NCI-H524 (cell line): ENCODE measurements at places on chromosomes 12 and 14.

DNA sequence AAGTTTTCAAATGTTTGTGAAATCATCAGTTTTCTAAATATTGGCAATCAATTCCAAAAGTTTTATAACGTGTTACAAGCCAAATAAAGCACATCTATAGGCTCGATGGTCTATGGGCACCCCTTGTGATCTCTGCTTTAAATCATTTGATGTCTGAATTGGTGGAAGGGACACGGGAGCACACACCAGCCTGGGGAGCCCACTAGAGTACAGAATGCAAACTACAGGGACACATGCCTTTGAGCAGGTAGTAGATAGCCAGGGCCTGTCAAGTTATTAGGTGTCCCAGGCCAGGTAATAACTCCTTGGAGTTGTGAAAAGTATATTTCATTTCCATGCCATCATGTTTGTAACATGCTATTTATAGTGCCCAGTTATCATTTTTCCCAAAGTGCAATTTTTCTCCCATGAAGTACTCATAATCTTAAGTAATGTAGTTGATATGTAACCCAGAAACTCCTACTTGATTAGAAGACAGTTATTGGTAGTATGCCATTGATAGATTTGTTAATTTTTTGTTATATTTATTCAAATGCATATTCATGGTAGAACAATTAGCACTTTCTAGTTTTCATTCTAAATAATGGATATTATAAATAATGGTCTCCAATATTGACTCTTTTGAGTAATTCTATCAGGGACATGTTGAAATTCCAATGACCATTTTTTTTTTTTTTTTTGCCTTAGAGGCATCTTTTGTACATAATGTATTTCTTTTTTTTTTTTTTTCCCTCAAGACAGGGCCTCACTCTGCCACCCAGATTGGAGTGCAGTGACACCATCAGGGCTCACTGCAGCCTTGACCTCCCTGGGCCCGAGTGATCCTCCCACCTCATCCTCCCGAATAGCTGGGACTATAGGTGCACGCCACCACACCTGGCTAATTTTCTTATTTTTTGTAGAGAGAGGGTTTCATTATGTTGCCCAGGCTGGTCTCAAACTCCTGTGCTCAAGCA lies 96.9 kb upstream of the FGD4 start:
- DNase-seq, result peak; percentile 45

DNA sequence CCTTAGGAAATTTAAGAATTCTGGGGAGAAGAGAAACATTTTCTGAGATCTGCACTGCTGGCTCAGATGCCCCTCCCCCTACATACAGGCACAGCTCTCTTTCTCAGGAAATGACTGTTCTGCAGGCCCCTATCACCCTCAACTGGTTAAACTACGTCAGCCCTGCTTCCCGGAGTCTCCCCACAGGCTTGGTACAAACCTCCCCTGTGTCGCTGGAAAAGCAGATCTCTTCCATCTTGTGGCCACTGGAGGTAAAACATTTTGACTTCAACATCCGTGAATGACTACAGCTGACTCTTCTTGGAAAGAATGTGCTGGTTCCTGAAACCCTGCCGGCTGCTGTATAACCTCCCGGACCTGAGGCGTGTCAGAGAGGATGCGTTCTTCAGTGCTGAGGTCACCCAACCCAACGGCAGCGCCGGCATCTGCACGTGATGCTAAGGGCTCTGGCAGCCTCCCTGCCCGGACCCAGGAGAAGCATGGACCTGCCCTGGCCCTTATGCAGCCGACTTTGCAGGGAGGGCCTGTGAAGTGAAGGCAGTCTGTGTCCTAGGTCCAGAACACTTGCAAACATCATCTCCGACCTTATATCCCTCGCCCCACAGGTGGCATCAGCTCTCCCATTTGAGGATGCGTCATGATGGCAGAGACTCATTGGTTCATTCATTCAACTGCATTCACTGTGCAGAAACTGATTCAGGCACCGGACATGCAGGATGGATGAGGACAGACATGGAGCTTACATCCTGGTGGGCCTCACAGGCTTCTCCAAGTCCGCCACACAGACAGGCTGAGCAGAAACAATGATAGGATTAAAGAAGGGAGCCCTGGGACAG lies 129.2 kb downstream of the GCH1 start:
- peak; percentile 93 for DNase-seq

GRCh38 chr14:75725481-75725880 lies 64.4 kb downstream of the TTLL5 start:
- no peak for DNase-seq

DNA sequence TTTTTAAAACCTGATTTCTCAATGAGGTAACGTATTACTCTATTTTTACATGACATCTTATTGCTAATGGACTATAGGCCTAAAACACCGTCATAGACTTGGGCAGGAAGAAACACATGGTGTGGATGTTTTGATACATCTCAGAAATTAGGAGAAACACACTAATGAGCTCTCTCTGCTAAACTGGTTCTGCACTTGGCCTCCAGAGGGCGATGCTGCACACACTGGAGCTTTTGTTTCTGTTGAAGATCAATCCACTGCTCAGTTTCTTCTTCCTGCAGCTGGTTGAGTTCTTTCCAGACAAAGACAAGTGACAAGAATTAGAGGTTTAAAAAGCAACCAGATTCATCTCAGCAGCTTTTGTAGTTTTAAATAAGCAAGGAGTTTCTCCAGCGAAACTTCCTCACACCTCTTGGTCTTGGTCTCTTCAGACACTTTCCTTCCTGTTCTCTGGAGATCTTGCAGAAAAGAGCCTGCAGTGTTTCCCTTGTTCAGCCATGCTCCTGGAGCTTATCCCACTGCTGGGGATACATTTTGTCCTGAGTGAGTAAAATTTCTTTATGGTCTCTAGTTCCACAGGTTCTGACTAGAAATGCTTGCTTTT lies 178.5 kb upstream of the OR4E1 start:
- DNase-seq, result no peak

DNA sequence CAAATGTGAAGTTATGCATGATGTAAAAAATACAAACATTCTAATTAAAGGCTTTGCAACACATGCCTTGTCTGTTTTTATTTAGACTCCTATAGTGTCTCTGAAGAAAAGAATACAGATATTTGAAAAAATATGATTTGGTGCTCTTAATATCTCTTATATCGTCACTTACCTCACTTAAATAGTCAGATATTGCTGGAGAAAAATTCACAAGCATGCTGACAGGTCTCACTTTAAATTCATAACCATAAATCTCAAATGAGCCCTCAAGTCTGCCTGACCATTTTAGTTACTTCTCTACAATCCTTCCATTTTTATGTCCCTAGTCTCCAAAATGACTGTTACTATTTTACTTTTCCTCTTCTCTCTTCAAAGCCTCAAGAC lies 5.4 kb upstream of the YEATS4 start:
- no peak for DNase-seq

- no peak for DNase-seq
Measured at GRCh38 chr12:50085615-50086072, 502 bp downstream of the SMARCD1 start.

DNA sequence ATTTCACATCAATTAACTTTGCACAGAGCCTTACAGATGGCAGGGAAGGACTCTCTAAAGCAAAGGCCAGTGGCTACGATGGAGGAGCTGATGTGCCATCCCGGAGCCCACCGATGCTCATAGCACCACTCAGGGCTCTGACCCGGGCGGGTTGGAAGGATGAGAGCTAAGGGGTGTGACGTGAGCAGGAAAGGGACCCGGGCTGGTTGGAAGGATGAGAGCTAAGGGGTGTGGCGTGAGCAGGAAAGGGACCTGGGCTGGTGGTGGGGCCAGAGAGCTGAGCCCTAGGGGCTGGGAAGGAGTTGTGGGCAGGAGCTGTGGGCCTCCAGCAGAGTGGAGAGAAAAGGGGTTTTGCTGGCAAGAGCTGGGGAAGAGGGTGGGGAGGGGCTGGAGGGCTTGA lies 3.8 kb upstream of the FBRSL1 start:
- DNase-seq, result no peak

DNA sequence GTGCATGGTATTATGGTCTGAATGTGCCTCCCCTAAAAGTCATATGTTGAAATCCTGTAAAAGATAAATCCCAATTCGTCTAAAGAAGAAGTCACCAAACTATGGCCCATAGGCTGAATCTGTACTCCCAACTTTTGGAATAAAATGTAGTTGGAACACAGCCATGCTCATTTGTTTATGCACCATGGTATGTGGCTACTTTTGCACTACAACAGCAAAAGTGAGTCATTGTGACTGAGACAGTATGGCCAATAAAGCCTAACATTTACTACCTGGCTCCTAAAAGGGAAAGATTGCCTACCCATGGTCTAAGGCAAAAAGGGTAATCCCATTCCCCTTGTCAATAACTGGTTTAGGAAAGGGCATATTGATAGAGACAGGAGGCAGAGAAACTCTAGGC lies 101.8 kb downstream of the LRIG3 start:
- DNase-seq, result no peak

- DNase-seq, result no peak
Measured at GRCh38 chr12:66683073-66683472, 4.2 kb upstream of the GRIP1 start.

DNA sequence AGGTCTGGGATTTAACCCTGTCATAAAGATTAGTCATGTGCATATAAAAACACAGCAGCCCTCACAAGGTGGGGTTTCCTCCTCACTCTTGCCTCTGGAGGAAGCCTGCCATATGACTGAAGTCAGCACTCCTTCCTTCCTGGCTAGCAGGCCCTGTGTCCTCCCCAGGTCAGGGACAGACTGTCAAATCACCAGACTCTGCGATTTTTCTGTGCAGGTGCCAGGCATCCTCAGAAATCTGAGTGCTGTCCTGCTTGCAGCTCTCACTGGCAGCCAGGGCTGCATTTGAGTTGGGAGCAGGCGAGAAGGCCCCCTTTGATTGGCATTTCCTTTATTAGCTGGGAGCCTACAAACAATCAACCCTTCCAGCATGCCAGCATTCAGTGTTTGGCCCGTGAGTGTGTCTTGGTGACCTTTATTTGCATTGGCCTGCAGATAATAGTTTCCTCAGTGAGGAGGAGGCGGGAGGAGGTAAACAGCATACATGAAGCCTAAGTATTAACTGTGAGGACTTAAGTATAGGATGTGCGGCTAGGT lies 183.8 kb upstream of the ARHGAP5 start:
- no peak for DNase-seq

DNA sequence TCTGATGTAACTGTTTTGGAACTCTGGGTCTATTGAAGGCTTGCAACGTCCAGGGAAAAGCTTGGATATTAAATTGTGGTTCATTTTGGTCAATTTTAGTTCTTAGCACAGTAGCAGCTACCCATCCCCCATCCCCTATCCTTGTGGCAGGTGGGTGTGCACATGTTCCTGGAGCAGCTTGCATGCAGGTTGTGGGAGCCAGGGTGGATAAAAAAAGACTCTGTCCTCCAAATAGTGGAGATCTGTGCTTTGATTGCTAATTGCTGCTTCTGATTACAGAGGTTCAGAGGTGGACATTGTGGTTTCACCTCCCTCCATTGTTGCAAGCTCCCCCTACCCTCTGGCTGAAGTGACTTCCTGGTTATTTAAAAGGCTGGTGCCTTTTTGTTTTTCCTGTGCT lies 23.1 kb downstream of the ATP23 start:
- DNase-seq, result peak; percentile 2

GRCh38 chr12:1842905-1843640 lies 22.7 kb downstream of the LRTM2 start:
- no peak for DNase-seq

DNA sequence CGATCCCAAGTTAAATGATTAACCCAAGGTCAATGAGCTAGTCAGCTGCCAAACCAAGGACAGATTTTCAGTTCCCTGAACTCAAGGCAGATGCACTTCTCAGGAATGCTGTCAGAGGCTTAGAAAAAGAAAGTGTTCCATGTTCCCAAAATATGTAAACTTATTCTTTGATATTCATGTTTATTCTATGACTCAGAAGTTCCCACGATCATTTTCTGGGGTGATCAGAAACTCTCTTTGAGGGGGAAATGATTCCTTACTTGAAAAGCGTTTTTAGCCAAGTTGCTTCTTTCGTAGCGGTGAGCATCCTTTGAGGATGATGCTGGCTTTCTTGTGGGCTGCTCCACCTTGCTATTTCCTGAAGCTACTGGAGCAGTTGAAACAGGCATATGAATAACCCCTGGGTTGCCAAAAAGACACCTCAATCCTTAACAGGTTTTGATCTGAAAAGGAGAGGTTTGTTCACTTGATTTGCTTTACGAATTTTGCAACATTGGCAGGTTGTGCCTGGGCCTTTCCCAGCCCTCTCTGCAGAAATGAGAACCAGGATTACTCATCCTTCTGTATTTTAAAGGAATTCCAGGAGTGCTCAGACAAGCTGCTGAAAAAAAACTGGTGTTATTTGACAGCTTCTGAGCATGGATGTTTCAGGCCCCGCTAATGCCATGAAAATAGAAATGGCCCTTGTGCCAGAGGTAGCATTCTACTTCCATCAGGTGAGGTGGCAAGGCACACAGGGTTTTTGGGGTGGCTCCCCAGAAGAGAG lies 121.4 kb upstream of the HIF1A start:
- no peak for DNase-seq

DNA sequence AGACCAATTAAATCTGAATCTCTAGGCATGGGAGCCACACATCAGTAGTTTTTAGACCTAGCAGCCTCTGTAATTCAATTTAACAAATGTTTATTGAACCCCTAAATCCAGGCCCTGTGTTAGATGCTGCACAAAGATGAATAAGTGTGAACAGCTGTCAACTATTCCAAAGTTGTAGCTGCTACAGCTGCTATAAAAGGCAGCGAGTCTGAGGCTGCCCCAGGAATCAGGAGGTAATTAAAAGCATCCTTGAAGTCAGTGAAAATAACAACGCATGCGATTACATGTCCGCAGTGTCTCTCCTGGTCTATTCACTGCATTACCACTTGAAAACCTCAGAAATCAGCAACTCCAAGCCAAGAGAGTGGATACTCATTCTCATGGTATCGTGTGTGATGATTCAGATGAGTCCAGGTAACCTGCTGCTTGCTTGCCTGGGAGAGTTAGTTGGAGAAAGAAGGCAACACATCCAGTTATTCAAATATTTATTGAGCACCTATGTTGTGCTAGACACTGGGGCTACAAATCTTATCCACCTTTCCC lies 34.9 kb upstream of the DDHD1 start:
- no peak for DNase-seq

GRCh38 chr12:61385771-61386170 lies 874.4 kb upstream of the USP15 start:
- no peak for DNase-seq

DNA sequence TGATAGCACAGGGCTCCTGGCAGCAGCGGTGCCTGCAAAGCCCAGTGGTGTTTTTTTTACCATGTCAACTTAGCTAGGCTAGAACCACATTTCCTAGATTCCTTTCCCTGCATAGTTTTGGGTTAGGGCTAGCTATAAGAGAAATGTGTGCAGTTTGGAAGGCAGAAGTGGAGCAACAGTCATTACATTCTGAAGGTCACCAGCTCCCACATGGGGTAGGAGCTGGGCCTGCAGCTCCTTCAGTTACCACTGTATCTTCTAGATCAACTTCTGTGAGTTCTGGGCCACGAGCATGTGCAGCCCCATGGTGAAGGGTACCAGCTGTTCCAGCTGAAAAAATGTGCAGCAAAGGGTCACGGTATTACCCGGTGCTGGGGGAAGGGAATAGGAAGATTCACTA lies 2.3 kb upstream of the SLC25A3 start:
- no peak for DNase-seq

DNA sequence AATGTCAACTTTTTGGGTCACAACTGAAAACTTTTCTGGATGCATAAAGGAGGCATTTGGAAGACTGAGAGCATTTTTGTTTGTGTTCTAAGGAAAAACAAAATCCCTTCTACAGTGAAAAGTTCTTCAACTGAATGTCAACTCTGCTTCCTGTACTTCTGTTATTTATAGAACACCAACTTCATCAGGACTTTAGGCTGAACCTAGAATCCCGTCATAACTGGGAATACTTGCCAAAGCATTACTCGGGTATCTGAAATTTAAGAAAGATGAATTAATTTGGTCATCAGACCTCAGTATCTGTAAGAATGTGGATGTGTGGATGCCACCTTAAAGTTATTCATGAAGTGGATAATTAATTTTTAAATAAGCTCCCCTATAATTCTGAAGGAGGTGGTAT lies 73.2 kb downstream of the FERMT2 start:
- DNase-seq, result no peak
